ENCODE measurements at places on chromosomes 7 and 10.

- DNase-seq, result no peak
Measured at GRCh38 chr7:70456719-70457118, 675.2 kb upstream of the GALNT17 start.

DNA sequence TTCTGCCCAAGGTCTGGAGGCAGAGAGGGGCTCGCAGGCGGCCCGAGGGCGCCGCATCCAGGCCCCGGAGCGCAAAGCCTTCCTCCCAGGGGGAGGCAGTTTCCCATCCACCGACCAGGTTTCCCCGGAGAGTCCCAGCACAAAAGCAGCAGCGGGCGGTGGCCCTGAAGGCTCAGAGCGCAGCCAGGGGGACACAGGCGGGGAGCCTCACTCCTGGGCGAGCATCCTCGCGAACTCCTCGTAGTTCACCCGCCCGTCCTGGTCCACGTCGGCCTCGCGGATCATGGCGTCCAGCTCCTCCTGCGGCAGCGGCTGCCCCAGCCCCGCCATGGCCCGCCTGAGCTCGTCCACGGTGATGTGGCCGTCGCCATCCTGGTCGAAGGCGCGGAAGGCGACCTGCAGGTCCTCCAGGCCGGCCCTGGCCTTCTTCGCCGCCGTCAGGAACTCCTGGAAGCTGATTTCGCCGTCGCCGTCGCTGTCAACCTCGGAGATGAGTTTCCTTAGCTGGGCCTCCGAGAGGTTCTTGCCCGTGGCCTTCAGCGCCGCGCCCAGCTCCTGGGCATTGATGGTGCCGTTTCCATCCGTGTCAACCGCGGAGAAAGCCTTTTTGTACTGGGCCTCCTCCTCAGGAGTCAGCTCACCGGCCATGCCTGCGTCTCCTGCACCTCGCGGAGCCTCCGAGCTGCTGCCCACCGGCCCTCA, 428 bp downstream of the CALML5 start:
- DNase-seq, result no peak

GRCh38 chr10:84654671-84655070, 326.3 kb downstream of the CCSER2 start:
- DNase-seq, result no peak

- no peak for DNase-seq
Measured at GRCh38 chr10:4683137-4683536, 142.9 kb upstream of the AKR1E2 start.

- DNase-seq, result no peak
Measured at GRCh38 chr7:147438216-147438615, 1152.3 kb upstream of the C7orf33 start.

- DNase-seq, result no peak
Measured at GRCh38 chr10:131982185-131982756, 548 bp upstream of the BNIP3 start.
